ENCODE measurements at places on chromosomes 13 and 19. TPM values are rescaled to one million over a fixed set of nuclear protein-coding genes. Genes with fewer than 3 reads are reported as not detected.

The PIK3R2 gene
- 21.4 TPM for total RNA-seq

The IGFL4 gene
- total RNA-seq = not detected

The ZNF121 gene
- 19.0 TPM for total RNA-seq

The LRP3 gene
- total RNA-seq = 2.1 TPM

The C19orf67 gene
- not detected for total RNA-seq

The MEIS3 gene
- total RNA-seq = 5.4 TPM

The RGCC gene
- 2.3 TPM for total RNA-seq

The ZNF223 gene
- 8.6 TPM for total RNA-seq

Measured in M059J (cell line).